ENCODE measurements at places on chromosomes 11 and 22.

DNA sequence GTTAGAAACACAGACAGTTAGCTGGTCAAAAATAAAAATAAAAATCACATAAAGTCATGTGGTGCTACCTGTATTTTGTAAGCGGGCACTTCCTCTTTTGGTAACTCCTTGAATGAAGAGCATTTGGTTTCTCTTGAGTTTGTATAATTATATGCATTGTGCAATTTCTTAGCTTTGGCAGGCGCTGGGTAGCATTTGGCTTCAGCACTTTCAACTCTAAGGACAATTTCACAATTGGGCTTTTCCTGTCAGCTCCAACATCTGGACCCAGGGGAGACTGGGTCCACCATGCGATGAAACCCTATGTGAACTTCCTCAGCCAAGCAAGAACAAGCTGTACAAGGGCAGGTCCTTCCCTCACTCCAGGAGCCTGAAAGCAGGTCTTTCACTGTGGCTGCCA, 169.1 kb downstream of the RRAS2 start:
- DNase-seq: no peak

DNA sequence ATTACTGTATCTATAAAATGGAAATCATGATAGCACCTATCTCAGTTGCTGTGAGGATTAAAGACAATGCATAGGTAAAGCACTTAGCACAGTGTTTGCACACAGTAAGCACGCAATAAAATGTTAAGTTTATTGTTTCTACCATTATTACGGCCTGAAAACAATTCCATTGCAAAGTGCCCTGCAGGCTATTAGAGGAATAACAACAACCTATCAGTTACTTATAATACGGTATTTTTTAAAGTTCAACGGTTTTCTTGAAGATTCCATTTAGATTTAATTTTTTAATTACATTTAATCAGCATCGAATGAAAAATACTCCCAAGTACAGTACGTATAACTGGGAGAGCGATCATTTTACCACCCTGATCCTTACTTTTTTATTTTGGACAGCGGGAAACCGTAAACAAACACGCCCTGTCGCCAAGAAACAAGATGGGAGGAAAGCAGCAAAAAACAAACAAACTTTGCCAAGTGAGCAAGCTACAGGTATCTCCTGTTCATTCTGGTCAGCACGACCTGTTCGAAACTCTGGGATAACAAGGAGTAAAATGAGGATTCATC, 893 bp downstream of the SLC36A4 start:
- DNase-seq: no peak

- no peak for DNase-seq
Observed at GRCh38 chr11:19880088-19880345, 167.4 kb downstream of the NAV2 start.

DNA sequence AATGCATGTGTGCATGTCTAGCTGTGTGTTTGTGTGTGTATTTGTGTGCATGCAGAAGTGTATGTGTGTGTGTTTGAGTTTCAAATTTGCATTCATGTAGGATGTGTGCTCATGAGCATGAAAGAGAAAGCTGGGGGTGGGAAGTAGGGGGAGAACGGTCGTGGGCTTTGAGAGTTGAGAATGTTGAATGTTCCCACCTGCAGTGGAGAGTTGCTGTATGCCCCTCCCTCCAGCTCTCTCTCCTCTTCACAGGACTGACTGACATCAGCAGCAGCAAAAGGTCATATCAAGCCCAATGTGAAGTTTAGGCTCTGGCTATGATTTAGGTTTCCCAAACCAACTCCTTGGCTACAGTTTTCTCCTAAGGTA, 63.8 kb upstream of the RRAS2 start:
- no peak for DNase-seq

- no peak for DNase-seq
Observed at GRCh38 chr11:101327908-101328307, 198.3 kb upstream of the PGR start.

GRCh38 chr11:118608360-118609227, 1.2 kb downstream of the PHLDB1 start:
- peak; percentile 82 for DNase-seq

DNA sequence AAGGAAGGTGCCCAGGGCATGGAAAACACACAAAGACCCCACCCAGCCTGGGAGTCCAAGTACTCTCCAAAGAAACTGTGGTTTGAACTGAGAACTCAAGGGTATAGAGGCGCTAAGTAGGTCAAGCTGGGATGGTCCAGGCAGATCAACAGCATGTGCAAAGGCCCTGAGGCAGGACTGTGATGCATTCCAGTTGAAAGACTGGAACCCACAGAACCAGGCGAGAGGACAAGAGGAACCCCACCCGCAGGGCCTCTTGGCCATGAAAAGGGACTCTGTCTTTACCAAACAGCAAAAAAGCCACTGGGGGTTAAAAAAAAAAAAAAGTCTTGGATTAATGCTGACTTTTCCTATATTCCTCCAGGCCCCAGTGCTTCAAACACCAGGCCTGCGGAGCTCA, 14.3 kb downstream of the CARD10 start:
- DNase-seq: no peak

GRCh38 chr11:9550191-9550628, 23.3 kb upstream of the WEE1 start:
- DNase-seq: no peak

GRCh38 chr11:78946945-78947902, 372.6 kb upstream of the NARS2 start:
- DNase-seq: no peak

- no peak for DNase-seq
Observed at GRCh38 chr11:27995083-27995482, 112.9 kb downstream of the KIF18A start.

DNA sequence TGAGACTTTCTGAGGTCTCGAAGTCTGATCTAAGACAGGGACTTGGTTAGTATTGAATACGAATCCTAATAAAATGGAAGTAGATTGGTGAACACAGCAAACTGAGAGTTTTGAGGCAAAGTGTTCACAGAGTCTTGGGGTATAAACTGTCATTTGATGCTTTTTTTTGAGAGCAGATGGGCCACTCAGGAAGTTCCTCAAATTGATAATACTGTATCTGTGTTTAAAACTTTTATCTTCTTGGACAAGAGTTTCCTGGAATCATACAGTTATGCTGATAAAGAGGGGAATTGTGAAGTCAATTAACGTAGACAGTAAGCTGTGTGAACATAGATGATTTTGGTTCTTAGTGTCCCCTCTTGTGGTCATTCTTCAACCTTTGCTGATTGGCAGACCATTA, 80.0 kb upstream of the CLPB start:
- no peak for DNase-seq

GRCh38 chr22:37805810-37806277, 1.9 kb upstream of the GCAT start:
- no peak for DNase-seq

- DNase-seq: no peak
Observed at GRCh38 chr22:50532824-50533796, 3.3 kb upstream of the TYMP start.

DNA sequence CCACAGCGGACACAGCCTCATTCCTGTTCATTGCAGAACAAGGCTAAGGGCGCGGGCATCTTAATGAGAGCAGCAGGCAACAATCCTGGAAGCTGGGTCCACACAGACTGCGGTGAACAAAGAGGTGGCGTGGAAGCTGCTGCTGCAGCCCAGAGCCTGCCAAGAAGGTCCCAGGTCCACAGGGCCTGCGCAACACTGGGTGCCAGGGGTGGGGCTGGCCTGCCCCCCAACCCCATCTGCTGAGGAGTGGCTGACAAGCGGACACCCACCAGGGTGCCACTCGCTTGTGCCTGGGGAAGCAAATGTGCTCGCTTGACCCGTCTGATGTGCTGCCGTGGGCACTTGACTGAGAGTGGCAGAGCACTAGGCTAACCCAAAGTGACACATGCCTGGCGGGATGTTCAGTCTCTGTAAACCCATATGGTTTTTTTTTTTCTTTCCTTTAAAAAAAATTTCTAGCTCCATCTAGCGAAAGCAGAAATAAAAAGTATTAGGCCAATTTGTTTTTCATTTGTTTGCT, 83.2 kb upstream of the PITPNB start:
- no peak for DNase-seq

- DNase-seq: no peak
Observed at GRCh38 chr11:72179049-72179803, 12.7 kb upstream of the FOLR1 start.

- no peak for DNase-seq
Observed at GRCh38 chr11:46920755-46921154, 2.4 kb upstream of the LRP4 start.

- peak; percentile 80 for DNase-seq
Observed at GRCh38 chr11:46392421-46393230, 1.1 kb upstream of the CHRM4 start.

GRCh38 chr22:32628628-32629572, 154.3 kb downstream of the FBXO7 start:
- no peak for DNase-seq

GRCh38 chr11:346529-346928, 22.8 kb upstream of the B4GALNT4 start:
- DNase-seq: no peak

- no peak for DNase-seq
Observed at GRCh38 chr11:27786331-27786730, 86.1 kb upstream of the BDNF start.

- no peak for DNase-seq
Observed at GRCh38 chr22:47286590-47286989, 524.1 kb downstream of the TBC1D22A start.

DNA sequence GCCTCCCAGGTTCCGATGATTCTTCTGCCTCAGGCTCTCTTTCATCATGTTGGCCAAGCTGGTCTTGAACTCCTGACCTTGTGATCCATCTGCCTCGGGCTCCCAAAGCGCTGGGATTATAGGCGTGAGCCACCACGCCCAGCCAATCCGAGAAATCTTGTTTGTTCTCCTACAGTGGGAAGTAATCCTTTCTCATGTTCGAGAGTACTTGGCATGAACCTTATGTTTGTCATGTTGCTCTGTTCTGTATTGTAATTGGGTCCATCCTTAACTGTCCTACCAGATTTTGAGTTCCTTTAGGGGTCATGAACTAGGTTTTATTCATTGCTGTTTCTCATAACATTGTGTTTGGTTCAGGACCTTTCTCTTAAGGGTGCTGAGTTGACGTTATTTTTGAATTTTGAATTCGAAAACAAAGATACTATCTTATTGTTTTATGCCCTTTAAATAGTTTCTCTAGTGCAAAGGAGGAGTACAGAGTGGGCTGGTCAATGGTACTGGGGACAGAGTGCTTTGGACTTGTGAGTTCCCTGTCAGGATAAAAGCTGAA, 113.4 kb upstream of the RRM1 start:
- DNase-seq: no peak

GRCh38 chr11:2517016-2517385, 72.2 kb downstream of the KCNQ1 start:
- DNase-seq: peak; percentile 0

DNA sequence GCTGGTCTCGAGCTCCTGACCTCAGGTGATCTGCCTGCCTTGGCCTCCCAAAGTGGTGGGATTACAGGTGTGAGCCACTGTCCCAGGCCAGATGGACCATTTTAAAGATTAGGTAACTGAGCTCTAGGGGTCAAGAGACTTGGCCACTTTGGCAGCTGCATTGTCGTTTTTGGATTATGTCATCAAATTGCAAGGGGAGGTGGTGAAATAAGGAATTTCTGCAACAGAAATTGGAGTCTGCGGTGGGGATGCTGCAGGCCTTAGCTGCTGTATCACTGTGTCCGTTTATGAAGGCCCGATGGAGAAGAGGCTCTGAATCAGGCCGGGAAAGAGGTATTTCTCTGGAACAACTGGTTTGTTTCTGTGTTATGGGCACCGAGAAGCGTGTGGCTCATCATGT, 34.6 kb downstream of the PTPRJ start:
- no peak for DNase-seq

DNA sequence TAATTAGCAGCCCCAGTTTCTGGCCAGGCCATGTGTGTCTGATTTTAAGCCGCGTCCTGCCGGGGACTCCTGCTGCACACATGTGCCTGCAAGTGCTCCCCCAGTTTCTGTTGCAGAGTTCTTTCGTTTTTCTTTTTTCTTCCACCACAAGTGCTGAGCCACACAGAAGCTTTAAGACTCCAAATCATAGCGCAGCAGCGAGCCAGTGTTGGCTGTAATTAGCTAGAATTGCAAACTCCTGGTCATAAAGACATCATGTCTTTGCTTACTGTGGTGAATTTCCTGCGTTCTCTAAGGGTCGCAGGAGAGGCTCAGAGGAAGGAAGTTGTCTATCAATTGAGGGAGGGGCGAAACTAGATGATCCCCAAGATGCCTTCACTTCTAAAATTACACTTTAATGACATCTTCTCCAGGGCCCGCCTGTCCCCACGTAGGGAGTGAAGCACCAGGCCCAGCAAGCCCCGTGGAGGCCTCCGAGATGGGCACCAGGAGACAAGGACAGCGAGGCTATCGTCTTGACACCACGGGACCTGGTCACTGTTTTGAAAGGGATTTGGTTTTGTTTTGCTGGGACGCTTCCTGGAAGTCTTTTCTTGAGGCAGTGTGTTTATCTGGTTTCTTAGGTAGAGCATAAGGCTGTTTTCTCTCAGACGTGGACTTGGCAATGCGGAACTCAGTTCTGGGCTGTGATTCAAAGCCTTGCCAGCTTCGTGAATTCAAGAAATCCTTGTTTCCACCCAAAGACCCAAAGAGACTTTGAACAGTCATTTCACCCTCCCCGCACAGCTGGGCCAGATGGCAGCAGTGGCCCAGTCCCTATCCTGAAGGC, 71.8 kb downstream of the UBASH3B start:
- DNase-seq: peak; percentile 43

DNA sequence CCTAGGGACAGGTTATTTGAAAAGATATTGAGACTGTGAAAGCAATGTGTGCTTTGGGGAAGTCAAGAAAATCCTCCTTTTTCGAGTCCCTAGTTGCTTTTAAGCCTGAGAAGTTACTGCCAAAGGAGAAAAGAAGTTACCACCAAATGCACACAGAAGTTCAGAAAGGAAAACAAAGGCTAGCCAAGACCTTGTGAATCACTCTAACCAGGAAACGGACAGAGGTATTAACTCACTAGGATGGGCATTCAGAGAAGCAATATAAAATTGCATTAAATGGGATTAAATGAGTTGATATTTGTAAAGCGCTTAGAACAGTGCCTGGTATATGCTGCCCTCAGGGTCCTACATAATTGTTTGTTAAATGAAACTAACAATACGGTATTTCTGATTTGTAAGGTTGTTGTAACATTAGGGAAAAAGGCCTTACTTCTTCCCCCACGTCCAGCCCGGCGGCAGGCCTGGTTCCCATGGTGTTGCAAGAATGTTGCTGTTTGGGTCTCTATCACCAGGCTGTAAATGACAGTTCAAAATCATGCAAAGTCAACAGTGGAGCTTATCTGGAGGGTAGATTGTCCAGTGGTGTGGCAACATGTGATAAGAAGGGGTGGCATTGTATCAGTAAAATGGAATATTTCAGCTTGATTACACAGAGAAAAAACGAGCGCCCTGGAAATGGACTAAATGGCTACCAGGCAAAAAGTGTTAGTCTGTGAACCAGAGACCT, 7.1 kb downstream of the TMA7B start:
- DNase-seq: no peak

- DNase-seq: no peak
Observed at GRCh38 chr22:47153854-47154525, 391.5 kb downstream of the TBC1D22A start.

- DNase-seq: peak; percentile 2
Observed at GRCh38 chr22:33922349-33922681, 2.0 kb upstream of the LARGE1 start.

Measured in activated naive CD4-positive, alpha-beta T cell treated with Interleukin-2 at 50 U/mL for 16 hours (primary cell).